ENCODE measurements at places on chromosomes 7 and 10.

- DNase-seq: no peak
Observed at GRCh38 chr10:101720606-101721230, 25.7 kb upstream of the FBXW4 start.

GRCh38 chr7:46174196-46174580, 253.1 kb upstream of the IGFBP3 start:
- no peak for DNase-seq

DNA sequence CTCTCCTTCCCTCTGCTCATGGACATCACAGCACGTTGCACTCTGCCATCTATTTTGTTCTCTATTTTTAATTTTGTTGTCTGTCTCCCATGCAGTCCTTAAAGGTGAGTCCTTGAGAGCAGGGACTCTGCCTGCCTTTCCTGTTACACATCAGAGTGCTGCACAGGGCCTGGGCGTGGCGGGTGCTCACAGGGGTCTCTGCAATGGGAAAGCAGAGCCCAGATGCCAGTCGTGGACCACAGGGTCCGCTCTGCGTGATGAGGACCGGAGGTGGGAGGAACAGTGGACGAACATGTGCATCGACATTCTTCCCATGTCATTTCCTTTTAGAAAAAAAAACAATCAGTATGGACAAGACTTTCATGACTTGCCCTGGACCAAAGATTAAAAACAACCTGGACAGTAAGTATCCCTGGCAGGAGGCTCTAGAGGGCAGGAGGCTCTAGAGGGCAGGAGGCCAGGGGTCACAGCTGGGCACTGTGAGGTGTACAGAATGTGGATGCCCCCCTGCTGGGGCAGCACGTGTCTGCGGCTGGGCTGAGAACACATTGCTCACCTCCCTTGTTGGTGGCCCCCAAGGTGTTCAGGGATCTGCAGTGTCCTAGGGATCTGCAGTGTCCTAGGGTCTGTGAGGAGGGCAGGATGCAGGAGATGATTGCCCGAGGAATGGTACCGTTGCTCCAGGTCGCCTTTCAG, 29.6 kb upstream of the ZNF488 start:
- DNase-seq: no peak

DNA sequence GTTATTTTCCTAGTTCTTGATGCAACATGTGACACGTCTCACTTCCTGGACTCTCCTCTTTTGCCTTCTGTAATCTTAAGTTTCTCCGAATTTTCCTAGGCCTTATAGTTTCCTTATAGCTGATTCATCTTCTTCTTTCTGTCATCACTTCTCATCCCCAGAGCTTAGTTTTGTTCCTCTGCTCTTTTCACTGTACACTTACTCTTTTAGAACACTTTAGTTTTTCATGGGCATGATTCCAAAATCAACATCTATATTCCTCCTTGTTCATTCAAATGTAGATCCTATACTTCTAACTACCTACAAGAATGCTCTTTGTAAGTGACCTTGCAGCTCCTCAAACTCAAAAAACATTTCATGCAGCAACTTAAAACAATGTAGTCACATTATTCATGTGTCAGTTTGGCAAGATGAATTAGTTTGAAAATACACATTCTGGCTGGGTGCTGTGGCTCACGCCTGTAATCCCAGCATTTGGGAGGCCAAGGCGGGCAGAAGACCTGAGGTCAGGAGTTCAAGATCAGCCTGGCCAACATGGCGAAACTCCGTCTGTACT, 13.1 kb upstream of the SLC26A3 start:
- no peak for DNase-seq

- DNase-seq: no peak
Observed at GRCh38 chr10:43852149-43852548, 203.5 kb upstream of the ZNF32 start.
